ENCODE measurements at places on chromosomes 1 and 21.

GRCh38 chr1:96918406-96918805 is 196.8 kb downstream of the PTBP2 start:
- no peak for DNase-seq

DNA sequence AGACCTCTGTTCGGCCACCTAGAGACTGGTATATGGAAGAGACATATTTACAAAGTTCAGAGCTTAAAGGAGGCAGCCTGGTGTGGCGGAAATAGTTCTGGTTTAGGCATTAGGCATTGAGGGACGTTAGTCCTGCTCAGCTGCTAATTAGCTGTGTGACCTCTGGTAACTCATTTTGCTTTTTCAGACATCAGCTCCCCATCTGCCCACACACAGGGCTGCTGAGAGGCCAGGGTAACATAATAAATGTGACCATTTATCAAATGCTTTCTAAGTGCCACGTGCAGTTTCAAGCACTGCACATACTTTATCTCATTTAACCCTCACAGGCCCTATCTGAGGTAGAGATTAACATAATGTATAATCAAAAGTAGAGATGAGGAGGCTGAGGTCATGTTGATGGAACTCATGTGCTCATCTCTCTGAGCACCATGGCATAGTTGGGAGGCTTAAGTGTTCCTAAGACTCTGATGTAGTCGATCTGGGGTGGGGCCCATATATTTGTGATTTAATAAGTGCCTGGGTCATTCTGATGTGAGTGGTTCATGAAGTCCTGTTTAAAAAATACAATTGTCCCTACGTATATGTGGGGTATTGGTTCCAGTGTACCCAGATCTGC is 267.2 kb upstream of the PLXNA2 start:
- DNase-seq = no peak

GRCh38 chr1:115198938-115199337 is 109.6 kb upstream of the TSPAN2 start:
- DNase-seq = no peak

GRCh38 chr1:224490549-224491537 is 56.2 kb upstream of the WDR26 start:
- DNase-seq = no peak

GRCh38 chr1:94068096-94068998 is 52.6 kb downstream of the ABCA4 start:
- DNase-seq = no peak

- no peak for DNase-seq
These were observed 7.6 kb downstream of the NPPA start for GRCh38 chr1:11839727-11840705.

GRCh38 chr1:31497601-31498000 is 78.7 kb upstream of the TINAGL1 start:
- DNase-seq = no peak

DNA sequence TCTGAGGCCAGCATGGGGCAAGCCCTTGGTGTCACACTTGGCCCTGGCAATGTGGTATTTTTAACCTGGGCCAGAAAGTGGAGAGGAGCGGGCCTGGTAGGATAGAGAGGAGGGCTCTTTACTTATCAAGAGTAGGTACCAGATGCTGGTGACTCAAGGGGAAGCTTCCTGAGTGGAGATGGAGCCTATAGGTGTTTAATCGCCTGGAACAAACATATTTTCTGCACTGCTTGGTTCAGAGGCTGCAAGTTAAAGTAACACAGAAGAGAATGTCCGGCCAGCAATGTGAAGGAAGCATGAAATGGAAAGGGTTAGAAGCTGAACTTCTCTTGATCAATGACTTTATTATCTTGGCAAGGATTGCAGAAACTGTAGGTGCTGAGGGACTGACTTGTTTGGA is 74.3 kb downstream of the DDR2 start:
- DNase-seq = no peak
